ENCODE measurements at places on chromosomes 16 and 17.

- no peak for DNase-seq
Observed at GRCh38 chr17:48840441-48840840, 9.6 kb downstream of the CALCOCO2 start.

- no peak for DNase-seq
Observed at GRCh38 chr17:10316801-10317542, 55.8 kb downstream of the MYH13 start.

DNA sequence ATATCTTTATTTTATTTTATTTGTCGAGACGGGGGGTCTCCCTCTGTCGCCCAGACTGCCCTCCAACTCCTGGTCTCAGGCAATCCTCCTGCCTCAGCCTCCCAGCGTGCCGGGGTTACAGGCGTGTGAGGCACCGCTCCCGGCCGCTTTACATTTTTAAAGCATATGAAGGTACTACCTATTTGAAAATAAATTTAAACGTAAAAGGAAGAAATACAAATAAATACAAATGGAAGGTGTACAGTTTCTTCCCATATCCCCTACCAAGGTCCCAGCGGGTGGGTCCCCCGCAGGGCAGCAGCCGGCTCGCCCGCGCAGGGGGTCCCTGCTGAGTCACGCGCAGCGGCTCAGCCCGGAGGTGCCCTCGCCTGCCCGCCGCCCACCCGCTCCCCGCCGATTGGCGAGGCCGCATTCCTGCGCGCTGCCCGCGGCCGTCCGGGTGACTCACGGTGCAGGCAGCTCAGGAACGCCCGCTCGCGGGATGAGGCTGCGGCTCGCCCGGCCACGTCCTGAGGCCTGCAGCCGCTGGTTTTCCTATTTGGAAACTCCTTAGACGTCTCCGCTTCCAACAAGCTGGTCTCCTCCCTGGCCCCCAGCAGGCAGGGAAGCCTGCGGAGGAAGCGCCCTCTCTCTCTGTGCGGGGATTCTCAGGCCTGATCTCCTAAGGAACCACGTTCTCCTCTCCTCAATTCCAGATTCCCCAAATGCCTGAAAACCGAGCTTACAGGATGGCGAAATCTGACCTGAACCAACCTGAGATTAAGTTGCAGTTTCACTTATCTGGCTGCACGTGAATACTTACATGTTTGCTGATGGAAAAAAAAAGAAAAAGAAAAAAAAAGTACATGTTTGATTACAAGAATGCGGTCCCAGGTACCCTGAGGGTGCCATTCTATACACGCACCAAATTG lies 54.8 kb upstream of the MAP3K14 start:
- DNase-seq: no peak

DNA sequence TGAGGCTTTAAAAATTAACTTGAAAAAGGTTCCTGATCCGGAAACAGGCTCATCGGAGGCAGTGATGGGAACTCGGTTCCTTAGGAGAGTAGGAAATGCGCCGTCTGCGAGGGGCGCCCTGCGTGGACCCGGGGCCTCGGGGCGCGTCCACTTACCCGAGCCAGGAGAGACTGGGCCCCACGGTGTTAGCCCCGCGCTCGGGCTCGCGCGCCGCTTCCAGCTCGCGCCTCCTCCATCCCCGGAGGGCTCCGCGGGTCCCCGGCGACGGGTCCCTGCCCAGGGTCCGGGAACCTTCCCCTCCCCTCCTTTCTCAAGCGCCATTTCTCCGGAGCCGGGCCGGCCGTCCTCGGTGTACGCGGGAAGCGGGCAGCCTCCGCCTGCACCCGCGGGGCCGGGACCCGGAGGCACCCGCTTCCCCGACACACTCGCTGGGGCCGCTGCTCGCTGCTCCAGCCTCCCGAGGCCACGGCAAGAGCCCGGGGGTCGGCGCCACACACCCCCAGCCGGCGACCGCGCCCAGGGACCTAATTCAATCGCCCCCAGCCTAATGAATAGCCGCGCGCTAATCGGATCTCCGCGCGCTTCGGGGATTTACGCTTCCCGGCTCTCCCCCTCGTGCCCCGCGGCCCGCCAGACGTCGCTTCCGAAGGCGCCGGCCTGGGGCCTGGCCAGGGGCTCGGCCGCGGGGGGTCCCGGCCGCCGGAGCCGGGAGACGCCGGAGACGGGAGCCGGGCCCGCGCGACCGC lies 2.2 kb upstream of the BAHCC1 start:
- no peak for DNase-seq

DNA sequence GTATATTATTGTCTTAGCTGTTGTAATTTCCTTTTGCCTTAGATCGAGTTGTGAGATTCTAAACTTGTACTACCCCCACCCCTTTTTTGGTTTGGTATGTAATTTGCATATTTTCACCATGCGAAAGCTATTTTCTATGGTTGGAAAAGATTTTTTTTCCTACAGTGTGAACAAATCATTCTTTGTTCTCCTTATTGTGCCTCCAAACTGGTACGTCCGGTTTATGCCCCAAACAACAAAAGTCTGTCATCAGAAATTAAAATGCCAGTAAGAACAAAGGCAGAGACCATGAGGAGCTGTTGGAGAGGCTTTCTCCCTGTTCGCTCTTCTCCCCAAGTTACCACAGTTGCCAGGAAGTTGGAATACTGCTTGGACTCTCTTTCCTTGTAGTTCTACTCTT lies 66.1 kb downstream of the BCAS3 start:
- DNase-seq: no peak

GRCh38 chr16:66135421-66135831 lies 231.1 kb upstream of the CDH5 start:
- DNase-seq: no peak

DNA sequence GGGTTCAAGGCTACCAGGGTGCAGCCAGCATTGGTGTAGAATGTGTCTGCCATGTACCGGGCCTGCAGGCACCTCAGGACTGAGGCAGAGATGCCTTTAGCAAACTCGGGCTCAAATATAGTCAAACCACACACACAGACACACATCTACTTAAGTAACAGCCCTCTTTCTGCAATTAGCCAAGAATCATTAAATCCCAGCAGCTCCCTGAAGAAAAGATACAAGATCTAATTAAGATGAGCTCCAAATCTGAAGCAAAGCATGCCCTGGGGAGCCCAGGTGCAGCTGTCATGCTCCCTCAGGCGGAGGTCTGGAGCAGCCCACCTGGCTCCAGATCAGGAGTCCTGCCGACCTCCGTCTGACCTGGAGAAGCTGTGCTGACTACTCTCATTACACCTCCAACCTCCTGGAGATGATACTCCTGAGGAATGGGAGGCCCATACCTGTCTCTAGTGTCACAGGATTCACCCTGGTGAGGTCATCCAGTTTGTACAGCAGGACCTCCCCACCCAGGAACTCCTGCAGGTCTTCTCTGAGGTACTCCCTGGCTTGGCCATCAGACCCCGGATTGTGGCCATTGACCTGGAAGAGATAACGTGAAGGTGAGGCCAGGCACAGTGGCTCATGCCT lies 6.9 kb downstream of the MYO19 start:
- DNase-seq: no peak

DNA sequence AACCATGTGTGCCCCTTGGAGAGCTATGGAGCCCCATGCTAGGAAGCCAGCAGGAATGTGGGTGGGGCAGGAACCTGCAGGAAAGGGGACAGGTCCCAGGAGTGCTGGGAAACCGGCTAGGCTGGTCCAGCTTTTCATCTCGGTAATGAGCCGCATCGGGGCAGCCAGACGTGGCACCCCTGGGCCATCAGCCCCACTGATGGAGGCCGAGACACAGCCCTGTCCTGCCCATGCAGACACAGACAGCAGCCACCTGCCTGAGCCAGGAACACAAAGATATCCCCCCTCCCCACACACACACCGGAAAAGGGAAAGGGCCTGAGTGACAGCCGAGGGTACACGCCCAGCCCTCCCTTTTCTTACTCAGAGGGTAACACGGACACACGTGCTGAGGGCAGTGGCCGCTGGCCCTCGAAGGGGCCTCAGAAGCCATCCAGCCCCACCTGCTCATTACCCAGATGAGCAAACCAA lies 18.1 kb downstream of the PPL start:
- peak; percentile 64 for DNase-seq

DNA sequence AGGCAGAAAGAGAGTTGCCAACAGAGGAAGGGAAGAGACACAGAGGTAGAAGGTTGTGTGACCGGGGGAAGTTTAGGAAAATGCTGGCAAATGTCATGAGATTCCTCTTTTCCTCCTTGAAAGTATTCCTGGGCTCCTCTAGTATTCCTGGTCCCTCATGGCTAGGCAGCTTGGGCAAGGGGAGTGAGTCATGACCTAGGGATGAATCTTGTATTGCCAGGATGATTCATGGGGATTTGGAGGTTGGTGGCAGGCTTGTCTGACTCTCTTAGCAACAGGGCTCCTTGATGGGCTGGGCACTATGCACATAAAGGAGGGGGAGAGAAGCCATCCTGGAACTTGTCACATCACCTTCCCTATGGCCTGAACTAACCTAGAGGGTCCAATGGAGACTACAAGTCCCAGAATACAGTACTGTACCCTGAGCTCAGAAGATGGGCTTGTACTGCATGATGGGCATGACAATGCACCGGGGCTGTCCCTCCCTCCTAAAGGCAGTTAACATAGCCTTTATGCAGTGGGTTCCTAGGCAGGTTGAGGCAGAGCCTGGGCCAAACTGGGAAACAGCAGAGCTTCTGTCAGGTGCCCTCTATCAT lies 2.1 kb upstream of the SEZ6 start:
- no peak for DNase-seq

GRCh38 chr16:80851831-80852230 lies 47.4 kb upstream of the CDYL2 start:
- no peak for DNase-seq

- no peak for DNase-seq
Observed at GRCh38 chr17:6642592-6642991, 1.7 kb downstream of the TXNDC17 start.

- no peak for DNase-seq
Observed at GRCh38 chr17:11852912-11853311, 144.4 kb downstream of the ZNF18 start.

DNA sequence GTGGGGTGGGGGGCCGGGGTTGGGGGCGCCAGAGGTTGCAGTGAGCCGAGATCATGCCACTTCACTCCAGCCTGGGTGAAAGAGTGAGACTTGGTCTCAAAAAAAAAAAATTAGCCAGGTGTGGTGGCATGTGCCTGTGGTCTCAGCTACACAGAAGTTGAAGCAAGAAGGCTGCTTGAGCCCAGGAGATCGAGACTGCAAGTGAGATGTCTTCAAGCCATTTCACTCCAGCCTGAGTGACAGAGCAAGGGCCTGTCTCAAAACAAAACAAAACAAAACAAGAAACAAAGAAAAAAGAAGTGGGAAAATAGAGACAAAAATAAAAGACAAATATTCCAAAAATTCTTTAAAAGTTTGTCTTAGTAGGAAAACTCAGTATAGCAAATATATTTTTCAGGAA lies 135.1 kb upstream of the CORO6 start:
- DNase-seq: no peak

DNA sequence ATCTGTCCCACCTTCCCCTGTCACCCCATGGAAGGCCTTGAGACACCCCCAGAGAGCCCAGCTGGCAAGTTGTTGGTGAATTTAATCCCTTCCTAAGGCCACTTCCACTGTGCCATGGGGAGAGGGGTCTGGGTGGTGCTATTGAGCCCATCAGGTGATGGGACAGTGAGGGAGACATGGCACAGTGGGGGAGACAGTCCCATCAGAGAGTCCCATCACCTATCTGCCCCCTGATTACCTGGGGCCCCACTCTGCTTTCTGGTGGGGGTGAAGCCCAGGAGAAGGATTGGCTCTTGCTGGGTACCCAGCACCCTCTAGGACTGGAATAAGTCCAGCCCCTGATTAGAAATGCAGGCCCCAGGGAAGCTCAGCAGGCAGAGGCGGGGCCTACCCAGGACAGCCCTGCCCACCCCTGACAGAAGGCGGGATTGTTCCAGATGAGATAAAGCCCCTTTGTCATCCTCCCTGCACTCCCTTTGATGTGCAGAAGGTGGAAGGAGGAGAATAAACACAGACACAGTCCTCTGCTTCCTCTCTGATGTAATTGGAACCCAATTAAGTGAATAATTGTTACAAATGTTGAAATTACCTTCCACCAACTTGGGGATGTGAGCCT lies 18.9 kb downstream of the TMEM132E start:
- no peak for DNase-seq

GRCh38 chr17:39808409-39808997 lies 55.6 kb downstream of the IKZF3 start:
- no peak for DNase-seq

- no peak for DNase-seq
Observed at GRCh38 chr16:56137269-56137668, 54.0 kb upstream of the GNAO1 start.

DNA sequence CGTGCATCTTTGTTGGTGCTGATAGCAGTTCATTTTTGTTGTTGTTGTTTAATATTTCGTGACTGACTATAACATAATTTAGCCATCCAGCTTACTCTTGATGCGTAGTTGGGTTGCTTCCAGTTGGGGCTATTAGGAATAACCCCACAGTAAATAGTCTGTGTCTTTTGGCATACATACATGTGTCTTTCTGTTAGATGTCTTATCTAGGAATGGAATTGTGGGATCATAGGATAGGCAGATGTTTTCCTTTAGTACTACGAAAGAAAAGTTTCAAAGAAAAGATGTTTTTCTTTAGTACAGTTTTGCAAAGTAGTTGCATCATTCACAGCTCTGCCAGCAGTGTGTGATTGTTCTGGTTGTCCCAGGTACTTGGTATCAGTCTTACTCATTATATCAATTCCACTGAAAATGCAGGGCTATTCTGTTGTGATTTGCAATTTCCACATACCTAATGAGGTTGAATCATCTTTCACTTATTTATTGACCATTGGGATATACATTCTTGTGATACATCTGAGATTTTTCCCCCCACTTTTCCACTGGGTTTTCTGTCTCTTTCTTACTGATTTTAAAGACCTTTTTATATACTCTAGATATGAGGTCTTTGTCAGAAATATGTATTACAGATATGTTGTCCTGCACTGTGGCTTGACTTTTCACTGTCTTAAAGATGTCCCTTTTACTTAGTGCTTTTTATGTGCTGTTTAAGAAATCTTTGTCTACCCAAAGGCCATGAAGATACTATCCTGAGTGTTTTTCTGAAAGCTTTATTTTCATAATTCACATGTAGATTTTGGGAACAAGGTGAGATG lies 173.3 kb downstream of the MRTFB start:
- no peak for DNase-seq

DNA sequence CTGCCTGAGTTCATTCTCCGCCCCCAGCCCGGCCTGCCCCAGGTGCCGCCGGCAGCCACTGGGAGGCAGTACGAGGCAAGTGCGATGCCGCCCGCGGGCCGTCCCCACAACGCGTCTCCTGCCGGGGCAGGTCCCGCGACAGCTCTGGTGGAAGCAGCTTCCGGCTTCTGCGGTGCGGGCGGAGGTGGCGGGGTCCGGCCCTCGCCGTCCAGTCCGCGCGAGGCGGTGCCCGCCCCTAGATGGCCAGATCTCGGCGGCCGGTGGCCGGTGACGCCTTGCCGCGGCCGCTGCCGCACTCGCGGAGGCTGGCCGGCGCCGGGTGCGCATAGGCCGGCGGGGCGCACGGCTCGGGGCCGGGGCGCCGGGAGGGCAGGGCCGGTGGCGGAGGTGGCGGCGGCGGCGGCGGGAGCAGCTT lies 1.8 kb downstream of the GJD3 start:
- peak; percentile 78 for DNase-seq

GRCh38 chr17:82497483-82498405 lies 21.8 kb upstream of the FOXK2 start:
- no peak for DNase-seq

Measured in NCI-H510A (cell line).